Stimulated activated CD8-positive, alpha-beta memory T cell treated with anti-CD3 and anti-CD28 coated beads, Interleukin-2, amount 100 ng/mL, for 1 hour (primary cell): ENCODE measurements at places on chromosomes 7 and 10.

- DNase-seq: no peak
Observed at GRCh38 chr7:1355568-1356340, 103.5 kb downstream of the MICALL2 start.

DNA sequence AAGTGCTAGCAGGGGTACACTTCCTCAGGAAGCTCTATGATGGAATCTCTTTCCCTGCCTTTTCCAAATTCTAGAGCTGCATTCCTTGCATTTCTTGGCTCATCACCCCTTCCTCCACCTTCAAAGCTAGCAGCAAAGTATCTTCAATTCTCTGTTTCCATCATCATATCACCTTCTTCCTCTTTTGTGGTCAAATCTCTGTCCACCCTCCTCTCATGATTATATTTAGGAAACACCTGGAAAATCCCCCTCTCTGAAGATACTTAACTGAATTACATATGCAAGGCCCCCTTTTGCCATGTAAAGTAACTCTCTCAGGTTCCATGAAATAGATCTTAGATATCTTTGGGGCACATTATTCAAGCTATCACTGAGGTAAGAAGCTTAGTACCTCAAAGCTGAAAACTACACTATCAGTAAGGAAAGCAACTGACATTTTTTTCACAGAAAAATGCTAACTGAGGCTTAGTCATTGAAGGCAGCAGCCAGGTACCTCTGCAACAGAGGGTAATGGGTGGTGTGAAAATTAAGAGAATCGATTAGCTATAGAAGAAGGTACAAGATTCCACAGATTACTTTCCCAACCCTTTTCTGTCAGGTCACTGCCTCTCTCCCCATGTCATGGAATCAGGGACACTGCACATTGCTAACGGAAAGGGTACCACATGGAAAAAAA lies 197.3 kb downstream of the MACC1 start:
- DNase-seq: no peak

GRCh38 chr7:151793991-151794507 lies 82.9 kb downstream of the PRKAG2 start:
- no peak for DNase-seq

GRCh38 chr10:88507404-88507803 lies 75.7 kb downstream of the RNLS start:
- no peak for DNase-seq

GRCh38 chr7:109873296-109873695 lies 1217.6 kb upstream of the LRRN3 start:
- no peak for DNase-seq
